ENCODE measurements at places on chromosomes 7 and 10.

DNA sequence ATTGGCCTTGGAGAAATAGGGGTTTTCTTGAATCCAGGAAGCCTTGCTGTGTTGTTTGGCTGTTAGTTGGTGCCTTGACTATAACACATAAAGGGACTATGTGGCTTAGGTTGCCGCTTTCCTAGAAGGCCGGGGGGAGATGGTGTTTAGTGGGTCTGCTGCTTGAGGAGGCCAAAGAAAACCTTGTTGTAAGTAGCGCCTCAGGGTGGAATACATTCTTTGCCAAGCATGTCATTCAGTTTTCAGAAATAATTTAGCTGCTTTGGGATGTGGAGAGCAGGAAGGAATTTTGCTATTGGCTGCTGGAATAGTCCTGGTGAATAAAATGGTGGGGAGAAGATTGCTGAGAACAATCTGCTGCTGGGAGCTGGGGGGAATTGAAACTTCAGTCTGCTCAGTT is 132.9 kb upstream of the WNT16 start:
- no peak for DNase-seq

- no peak for DNase-seq
Measured at GRCh38 chr10:75050149-75050919, 61.1 kb upstream of the SAMD8 start.

DNA sequence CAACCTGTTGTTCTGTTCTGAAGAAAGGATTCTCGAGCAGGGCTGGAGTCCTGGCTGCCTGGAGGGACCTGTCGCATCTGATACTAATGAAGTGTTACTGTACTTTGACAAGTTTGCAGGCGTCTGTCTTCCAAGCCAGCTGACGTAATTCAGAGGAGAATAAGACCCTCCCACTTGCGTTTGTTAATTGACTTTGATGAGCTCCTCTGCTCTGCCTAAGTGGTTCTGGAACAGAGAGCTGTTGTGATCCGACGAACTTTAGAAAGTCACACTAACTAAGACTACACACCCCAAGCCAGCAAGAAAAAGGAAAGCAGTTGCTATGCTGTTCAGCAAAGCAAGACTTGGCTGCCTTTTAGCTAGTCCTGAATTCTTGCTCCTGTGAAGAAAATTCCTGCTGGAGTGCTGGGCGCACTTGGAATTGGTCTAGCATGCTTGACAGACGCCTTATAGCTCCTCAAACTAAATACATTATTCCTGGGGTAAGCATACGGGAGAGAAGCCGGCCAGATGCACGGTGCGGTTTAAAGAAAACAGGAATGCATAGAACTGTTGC is 200.3 kb downstream of the CACNB2 start:
- no peak for DNase-seq

DNA sequence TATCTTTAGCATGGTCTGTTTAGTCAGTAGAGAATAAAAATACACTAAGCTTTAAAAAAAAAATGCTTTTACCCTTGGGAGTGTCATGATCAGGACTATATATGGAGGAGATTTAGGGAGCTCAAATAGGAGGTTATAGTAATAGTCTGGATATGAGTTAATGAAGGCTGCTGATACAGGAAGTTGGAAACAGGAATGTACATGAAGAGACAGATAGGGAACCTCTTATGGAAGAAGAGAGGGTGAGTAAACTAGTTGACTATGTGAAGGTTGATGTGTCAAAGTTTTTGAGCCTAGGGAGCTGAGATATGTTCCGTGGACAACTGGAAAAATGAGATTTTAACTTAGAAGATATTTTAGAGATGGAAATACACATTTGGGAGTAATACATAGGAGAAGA is 472.0 kb upstream of the FZD8 start:
- DNase-seq: no peak

- no peak for DNase-seq
Measured at GRCh38 chr7:142885311-142886230, at the start of gene TRPV6. TRPV6 (minus strand) TSS chr7:142885745.

- DNase-seq: peak; percentile 49
Measured at GRCh38 chr7:77651575-77652162, 44.6 kb upstream of the RSBN1L start.

DNA sequence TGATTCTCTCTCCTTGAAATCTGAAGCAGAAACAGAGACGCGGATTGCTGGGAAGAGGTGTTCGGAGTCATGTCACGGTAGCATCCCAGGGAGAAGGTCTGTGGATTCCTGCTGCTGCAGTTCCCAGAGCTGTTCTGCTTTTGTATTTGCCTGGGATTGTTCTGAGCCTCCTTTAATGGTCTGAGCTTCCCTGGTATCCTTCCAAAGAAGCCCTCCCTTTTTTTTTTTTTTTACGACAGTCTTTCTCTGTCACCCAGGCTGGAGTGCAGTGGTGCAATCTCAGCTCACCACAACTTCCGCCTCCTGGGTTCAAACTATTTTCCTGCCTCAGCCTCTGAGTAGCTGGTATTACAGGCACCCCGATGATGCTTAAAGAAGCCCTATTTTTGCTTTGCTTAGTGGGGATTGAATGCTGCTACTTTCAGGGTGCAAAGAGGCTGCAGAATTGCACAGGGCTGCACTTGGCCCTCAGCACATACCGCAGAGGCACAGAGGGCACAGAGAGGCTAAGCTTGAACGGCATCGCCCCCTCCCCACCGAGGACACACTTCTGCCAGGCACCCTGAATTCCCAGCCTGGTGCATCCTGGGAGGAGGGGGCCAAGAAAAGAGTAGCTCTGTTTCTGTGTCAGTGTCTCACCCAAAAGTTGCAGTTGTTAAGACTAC is 208.6 kb upstream of the GALNT17 start:
- no peak for DNase-seq

DNA sequence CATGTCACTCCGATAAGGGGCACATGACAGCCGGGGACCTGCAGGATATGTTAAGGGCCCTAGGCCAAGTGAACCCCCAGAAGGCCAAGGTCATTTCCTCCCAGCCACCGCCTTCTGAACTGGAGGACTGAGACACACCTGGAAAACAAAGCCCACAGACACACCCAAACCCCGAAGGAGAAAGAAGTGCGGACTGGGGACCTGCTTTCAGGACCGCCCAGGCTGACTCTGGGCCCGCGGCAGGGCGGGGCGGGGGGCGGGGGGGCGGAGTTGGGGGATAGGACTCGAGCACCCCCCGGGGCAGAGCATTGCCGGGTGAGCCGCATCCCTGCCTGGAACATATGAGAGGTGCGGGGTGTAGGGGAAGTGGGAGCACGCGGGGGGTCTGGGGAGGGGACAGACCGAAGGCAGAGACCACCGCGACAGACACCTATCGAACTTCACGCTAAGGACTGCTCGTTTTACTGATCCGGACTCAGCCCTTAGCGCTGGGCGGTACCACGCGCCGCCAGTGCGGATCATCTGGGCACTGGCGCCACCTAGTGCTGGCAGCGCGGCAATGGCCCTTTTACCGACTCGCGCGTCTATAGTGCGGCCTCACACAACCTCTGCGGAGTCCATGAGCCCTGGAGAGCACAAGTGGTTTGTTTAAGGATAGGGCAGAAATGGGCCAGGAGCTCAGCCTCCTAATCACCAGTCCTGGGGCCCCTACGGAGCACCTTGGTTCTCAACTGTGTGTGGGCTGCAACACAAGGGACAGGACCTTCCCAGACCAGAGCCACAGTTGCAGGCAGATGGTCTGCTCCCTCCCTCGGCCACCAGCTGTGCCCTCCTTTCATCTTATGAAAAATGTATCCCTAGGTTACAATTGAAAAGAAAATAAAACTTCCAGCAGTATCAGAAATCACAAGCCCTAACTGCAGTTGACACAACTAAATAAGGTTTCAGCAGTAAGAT is 157.6 kb downstream of the HERPUD2 start:
- DNase-seq: peak; percentile 69

DNA sequence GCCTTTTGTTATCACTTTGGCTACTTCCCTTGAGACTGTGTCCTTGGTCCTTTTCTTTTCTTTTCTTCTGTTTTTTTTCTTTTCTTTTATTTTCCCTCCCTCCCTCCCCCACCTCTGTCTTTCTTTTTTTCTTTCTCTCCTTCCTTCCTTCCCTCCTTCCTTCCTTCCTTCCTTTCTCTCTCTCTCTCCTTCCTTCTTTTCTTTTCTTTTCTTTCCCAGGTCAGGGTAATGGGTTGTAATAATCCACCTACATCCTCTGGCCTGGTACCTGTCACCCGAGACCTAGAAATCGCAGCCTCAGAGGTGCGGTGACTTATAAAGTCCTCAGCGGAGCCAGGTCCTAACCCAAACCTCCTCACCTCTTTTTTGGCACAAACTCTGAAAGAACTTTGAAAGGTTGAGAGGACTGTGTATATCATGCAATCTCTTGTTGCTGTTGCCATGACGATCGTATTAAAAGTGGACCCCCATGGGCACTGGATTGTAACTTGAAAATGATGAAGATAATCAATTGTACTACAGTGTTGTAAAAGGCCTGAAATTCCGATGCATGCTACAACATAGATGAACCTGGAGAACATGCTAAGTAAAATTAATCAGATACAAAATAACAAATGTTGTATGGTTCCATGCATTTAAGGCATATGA is 140.7 kb upstream of the AGK start:
- no peak for DNase-seq

DNA sequence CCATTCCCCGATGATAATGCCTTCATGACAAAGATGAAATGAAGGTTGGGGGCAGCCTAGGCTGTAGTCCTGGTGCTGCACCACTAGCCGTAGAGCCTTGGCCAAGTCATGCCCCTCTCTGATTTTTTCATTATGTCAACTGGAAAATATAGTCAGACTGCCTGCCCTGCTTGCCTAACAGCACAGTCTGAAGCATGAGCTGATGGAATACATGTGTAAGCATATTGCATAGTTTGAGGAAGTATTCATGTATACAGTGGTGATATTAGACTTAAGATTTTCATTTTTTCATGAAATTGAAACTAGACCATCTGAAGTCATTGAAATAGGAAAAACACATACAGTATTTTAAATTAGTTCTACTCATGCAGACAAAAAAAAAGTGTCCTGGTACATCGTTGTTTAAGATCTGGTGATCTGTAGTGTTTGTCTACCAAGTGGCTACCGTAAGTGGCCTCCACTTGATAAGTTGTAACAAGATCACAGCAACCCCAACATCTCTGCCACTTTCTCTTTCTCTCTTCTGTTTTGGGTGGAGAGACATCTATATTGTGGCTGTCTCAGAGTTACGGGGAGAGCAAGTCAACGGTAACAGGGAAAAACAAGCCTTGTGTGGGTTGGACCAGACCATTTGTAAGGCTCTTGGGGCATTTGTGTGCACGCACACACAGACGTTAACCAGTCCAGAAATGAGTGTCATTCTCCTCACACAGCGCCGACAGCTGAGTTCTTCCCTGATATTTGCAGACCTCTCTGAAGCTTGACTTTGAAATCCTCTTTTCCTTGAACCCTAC is 716.6 kb upstream of the GALNT17 start:
- no peak for DNase-seq

- no peak for DNase-seq
Measured at GRCh38 chr7:128189231-128189930, 51.7 kb upstream of the LEP start.

- no peak for DNase-seq
Measured at GRCh38 chr10:86017841-86018734, 348.5 kb downstream of the GRID1 start.

DNA sequence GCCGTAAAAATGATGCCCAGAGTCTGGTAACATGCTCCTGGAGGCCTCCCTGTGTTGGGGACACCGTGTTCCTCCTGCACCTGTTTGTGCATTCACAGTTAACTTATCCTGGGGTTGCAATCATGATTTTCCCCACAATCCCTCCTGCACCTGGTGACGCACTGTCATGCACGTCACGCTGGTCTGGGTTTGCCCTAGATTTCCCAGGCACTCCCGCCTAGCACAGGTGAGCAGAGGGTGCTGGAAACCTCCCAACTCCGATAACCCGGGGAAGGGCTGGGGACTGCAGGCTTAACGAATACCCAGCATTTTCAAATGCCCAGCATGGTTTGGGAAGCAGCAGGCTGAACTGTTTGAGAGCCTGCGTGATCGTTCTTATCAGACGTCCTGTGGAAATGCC is 427.1 kb downstream of the TCERG1L start:
- DNase-seq: no peak

GRCh38 chr7:105587909-105588635 is 6.8 kb upstream of the EFCAB10 start:
- no peak for DNase-seq

GRCh38 chr7:90227259-90227658 is 15.7 kb downstream of the STEAP2 start:
- no peak for DNase-seq

- DNase-seq: no peak
Measured at GRCh38 chr7:101235522-101235921, 2.1 kb downstream of the CLDN15 start.

GRCh38 chr7:37275078-37275710 is 173.5 kb downstream of the ELMO1 start:
- no peak for DNase-seq

- DNase-seq: peak; percentile 16
Measured at GRCh38 chr7:55469271-55469681, 103.0 kb downstream of the VOPP1 start.

DNA sequence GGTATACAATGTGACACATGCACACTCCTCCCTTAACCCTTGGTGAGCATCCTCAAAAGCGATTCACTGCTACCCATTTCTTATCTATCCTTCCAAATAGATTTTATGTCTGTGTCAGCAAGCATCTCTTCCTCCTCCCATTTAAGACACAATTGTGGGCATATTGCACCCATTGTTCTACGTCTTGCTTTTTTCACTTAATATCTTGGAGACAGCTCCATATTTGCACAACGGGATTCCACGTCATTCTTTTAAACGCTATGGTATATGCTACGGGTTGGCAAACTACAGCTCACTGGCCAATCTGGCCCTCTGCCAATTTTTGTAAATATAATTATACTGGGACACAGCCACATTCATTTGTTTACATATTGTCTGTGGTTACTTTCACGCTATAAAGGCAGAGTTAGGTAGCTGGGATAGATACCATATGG is 88.6 kb downstream of the RNF216 start:
- no peak for DNase-seq

- DNase-seq: no peak
Measured at GRCh38 chr7:39434012-39434411, 132.2 kb upstream of the YAE1 start.

- DNase-seq: no peak
Measured at GRCh38 chr7:143322760-143323633, 7.1 kb downstream of the CLCN1 start.

DNA sequence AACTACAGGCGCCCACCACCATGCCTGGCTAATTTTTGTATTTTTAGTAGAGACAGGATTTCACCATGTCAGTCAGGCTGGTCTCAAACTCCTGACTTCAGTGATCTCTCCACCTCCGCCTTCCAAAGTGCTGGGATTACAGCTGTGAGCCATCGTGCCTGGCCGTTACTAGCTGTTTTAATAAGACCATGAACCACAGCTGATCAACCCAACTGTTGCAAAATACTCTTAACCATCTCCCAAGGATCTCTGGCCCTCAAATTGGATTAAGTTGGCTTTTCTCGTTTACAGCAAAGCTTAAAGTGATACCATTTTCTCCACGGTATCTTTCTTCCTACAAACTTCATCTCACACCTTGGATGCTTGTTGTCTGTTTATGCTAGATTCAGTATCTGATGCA is 18.3 kb downstream of the ZFAND2A start:
- DNase-seq: no peak

DNA sequence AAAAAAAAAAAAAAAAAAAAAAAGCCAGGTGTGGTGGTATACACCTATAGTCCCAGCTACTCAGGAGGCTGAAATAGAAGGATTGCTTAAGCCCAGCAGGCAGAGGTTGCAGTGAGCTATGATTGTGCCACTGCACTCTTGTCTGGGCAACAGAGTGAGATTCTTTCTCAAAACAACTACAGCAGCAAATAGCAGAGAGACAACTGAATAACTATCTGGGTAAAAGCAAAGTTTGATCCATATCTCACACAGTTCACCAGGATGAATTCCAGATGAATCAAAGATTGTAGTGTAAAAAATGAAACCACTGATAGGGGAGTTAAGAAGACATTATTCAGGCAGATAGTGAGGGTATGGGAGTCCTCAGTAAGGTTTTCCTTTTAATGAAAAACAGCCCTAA is 11.4 kb upstream of the NUB1 start:
- DNase-seq: no peak

All from activated CD4-positive, alpha-beta T cell treated with anti-CD3 and anti-CD28 coated beads for 4 hours (primary cell).